ENCODE measurements at places on chromosomes 11 and 22.
A peak's percentile ranks its signal among the peaks of the same experiment; 100 is the strongest.

DNA sequence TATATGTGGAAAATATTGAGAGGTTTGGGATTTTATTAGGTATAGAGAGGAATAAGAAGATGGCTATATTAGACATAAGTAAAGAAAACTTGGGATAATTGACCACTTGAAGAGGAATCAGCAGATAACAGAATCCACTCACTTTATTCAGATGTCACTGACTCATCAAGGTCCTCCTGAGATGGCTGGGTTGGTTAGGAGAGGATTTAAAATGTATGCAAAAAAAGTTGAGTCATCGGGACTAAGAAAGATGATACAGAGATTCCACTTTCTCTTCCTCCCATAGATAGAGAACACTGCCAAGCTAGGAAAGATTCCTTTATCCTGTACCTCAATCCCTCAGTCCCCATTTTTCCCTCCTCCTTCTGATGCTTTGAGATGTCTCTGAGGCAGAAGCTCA, at the start of gene OR6A2:
Gene OR6A2, minus strand, starts transcription at position 288 of the 400 bp plus-strand sequence. CDS start 3,981 bp downstream, outside the sequence.
- DNase-seq = no peak

DNA sequence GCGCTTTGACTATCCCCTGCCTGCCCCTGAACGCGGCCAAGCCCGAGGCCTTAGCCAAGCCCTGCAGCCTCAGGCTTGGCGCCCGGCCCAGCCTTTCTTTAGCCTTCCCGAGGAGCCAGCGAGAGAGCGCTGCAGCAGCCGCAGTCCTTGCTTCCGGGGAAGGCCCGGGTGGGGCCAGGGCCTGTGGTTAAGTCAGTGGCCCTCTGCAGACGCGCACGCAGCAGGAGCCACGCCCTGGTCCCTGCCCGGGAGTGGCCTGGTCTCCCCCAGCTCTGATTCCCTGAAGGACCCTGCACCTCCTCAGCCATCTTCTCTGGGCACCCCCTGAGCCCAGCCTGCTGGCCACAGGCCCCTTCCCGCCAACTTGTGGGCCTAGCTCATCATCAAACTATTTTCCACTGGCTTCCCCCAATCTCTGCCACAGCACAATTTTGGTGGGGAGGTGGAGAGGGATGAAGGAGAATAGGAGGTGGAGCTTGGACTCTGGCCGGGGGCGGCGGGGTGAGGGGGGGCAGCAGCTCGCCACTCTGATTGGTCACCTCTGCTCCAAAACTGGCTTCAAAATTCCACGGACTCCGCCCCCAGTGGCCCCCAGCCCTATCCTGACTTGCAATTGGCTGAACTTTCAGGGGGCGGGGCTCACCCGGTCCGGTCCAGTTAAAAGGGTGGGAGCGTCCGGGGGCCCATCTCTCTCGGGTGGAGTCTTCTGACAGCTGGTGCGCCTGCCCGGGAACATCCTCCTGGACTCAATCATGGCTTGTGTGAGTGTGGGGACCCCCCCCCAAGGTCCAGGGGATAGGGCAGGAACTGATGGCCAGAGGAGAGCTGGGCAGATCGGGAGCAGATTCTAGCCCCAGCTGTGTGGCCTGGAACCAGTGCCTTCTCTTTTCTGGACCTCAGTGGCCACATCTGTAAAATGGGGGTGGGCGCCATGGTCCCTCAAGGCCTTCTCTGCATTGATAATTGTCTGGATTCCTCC, at the start of gene LGALS1:
Gene LGALS1, plus strand, starts transcription at position 686 of the 979 bp plus-strand sequence. Its CDS starts 67 bp downstream, at position 753.
- DNase-seq = peak; percentile 88

- no peak for DNase-seq
These were observed 212.4 kb upstream of the SYN3 start for GRCh38 chr22:33270596-33270995.

DNA sequence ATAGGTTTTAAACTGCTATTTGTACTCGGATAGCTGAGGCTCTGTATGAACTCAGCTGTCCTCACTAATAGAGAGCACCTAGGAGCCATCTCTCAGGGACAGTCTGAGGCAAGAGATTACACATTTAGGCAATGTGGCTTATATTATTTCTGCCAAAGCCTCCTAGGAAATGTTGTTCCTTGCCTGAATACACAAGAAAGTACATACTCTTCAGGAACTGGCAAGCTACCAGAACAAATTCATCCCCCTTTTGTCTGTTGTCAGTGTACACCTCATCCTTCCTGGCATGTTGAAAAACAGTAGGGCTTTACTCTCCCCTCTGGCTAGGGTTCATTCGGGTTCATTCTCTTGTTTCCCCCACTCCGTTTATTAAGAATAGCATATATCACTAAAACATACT, 615.9 kb upstream of the FAT3 start:
- DNase-seq = no peak

DNA sequence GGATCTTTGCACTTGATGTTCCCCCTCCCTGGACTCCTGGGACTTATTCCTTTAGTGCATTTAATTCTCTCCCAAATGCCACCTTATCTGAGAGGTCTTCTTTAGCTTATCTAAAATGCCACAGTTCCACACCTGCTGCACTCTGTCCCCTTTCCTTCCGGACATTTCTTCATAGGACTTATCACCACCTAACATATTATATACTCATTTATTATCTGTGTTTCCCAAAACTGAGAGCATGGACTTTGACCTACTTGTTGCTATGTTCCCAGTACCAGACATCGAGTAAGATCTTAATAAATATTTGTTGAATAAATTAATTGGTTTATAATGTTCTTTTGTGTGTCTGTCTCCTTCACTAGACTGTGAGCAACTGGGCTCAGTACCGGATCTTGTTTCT, 585.3 kb downstream of the INSC start:
- no peak for DNase-seq

DNA sequence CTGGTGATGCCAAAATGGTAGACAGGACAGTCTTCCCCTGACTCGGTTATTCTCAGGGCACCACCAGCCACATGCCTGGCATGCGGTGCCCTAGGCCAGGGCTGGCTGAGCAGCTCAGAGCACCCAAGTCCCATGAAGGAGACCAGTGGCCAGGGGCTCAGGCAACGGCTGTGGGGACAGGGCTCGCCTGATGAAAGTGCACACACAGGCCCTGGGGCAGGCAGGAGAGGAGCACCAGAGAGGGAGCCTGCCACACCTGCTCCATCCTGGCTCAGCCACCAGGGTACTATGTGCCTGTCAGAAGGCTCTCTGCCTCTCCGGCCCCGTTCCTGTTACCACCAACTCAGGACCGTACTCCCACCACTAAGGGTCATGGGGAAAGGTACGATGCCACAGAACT, 12.1 kb downstream of the ELFN2 start:
- no peak for DNase-seq

DNA sequence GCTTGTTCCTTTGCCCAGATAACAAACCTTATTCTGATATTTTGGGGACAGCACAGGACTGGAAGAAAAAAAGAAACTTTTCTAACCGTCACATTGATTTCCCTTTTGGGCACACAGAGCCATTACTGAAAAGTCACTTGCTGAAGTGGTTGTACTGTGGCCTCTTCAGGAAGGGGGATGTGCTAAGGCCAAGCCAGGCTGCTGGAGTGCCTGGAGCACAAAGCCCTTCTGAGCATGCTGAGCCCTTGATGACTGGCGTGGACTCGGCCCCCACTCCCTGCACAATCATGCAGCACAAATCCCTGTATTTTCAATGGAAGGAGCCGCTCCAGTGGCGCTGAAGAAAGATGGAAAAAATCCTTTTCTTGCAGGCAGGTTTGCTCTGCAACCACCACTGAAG, 164.2 kb downstream of the NTM start:
- no peak for DNase-seq

DNA sequence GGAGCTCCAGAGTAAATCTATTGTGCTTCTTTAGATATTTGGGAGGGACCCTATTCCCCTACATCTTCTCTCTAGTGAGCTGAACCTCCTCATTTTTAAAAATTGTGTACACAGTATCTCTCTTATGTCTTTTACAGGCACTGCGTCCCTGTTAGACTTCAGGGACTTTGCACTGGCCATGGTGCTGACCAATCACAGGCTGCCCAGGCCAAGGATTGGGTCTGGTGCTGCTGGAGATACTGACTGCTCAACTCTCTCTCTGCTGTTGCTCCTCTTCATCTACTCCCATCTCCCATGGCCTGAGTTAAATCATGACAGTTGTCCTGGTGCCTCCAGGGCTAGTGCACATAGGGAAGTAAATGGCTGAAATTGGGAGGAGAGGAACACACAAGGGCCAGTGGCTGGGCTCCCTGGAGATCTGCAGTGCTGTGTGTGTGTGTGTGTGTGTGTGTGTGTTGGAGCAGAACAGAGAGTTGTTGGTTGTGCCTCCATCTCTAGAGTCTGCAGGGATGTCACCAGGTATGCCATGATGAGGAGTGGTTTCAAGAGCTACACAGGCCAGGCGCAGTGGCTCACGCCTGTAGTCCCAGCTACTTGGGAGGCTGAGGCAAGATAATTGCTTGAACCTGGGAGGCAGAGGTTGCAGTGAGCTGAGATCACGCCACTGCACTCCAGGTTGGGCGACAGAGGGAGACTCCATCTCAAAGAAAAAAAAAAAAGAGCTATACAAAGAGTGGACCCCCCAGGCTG, 155.3 kb downstream of the ST3GAL4 start:
- no peak for DNase-seq

DNA sequence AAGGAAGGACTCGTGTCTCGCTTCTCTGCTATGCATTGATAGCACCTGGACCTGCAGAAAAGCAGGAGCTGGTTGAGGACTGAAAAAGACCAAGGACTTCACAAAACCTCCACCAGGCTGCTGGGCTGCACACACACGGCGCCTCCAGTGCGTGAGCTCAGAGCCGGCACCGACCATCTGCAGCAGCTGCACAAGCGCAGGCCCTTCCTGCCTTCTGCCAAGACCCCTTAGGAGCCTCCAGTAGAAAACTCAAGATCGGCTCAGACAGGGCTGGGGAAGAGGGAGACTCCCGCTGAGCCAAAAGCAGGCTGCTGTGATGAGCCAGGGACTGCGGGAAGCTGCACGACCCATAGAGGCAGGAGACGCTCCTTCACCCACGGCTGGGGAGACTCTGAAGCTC, 70.9 kb downstream of the PHF21B start:
- no peak for DNase-seq

GRCh38 chr11:69249311-69250185, 44.4 kb upstream of the MYEOV start:
- DNase-seq = no peak

DNA sequence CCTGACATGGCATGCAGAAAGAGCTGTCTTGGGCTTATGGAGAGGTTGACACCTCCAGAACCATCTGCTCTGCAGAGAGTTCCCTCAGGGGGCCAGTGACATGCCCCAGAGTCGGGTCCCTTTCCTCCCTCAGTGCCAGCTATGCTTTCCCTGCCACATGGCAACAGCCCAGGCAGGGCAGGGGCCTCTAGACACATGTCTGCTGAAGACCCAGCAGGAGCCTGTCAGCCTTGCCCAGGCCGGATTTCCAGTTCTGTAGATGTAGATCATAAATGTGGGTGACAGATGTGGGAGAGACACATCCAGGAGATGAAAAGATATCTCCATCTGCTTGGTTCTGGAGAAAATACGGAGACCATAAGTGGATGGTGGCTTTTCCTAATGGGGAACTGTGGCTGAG, 25.5 kb downstream of the NAV2 start:
- no peak for DNase-seq

- no peak for DNase-seq
These were observed 12.1 kb downstream of the HPS4 start for GRCh38 chr22:26471522-26471921.

GRCh38 chr11:72740562-72741428, 11.4 kb downstream of the ARAP1 start:
- DNase-seq = no peak

- no peak for DNase-seq
These were observed 80.2 kb downstream of the PRR5L start for GRCh38 chr11:36376009-36376887.

DNA sequence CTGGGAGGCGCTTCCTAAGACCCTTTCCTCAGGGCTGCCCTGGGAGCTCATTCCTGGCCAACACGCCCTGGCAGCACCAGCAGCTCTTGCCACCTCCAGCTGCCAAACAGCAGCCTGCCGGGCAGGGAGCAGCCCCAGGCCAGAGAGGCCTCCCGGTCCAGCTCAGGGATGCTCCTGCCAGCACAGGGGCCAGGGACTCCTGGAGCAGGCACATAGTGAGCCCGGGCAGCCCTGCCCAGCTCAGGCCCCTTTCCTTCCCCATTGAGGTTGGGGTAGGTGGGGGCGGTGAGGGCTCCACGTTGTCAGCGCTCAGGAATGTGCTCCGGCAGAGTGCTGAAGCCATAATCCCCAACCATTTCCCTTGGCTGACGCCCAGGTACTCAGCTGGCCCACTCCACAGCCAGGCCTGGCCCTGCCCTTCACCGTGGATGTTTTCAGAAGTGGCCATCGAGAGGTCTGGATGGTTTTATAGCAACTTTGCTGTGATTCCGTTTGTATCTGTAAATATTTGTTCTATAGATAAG, 7.6 kb downstream of the SLC39A13 start:
- no peak for DNase-seq

DNA sequence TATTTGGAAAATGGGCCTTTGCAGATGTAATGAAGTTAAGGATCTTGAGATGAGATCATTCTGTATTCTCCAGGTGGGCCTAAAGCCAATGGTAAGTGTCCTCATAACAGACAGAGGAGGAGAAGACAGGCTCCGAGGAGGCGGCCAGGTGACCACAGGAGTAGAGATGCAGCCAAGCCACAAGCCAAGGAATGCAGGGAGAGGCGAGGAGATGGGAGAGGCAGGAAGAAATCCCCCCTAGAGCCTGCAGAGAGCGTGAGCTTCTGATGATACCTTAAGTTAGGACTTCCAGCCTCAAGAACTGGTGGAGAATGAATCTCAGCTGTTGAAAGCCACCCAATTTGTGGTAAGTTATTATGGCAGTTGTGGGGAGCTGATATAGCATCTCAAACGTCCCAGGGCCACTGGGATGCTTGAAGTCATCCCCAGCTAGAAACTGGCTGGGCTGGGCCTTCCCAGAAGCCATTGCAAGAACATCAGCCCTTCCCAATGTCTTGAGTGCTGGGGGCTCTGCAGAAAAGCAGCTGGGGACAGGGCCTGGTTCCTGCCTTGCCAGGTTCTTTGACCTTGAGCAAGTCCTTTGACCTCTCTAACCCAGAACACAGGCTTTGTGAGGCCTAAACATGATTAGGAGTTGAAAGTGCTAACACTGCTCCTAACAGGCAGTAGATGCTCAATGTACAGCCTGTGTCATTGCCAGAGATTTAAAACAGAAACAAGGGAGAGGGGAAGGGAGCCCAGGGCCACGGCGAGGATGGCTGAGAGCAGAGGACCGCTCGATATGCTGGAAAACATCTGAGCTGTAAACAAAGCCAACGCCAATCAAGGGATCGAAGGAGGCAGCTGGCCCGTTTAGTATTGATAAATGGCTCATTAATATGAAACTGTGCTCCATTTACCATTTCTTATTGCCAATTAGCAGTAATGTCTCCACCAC, 632.3 kb downstream of the TBC1D22A start:
- DNase-seq = no peak

- peak; percentile 90 for DNase-seq
These were observed 8.9 kb upstream of the NLRP6 start for GRCh38 chr11:269146-269890.

DNA sequence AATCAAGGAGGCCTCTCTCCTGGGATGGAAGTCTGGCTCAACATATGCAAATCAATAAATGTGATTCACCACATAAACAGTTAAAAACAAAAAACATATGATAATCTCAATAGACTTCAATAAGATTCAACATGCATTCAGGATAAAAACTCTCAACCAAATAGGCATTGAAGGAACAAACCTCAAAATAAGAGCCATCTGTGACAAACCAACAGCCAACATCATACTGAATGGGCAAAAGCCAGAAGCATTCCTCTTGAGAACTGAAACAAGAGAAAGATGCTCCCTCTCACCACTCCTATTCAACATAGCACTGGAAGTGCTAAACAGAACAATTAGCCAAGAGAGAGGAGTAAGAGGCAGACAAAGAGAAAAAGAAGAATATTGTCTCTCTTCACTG, 54.0 kb upstream of the SEZ6L start:
- no peak for DNase-seq

- no peak for DNase-seq
These were observed 784.2 kb upstream of the CCDC179 start for GRCh38 chr11:23644443-23644842.

GRCh38 chr22:37077802-37078448, 26.4 kb downstream of the KCTD17 start:
- DNase-seq = peak; percentile 48

Data from MM.1S (cell line).